ENCODE measurements at places on chromosomes 5 and 9. TPM values are rescaled to one million over a fixed set of nuclear protein-coding genes. Genes with fewer than 3 reads are reported as not detected.
A peak's percentile ranks its signal among the peaks of the same experiment; 100 is the strongest.

Gene ARSI
- total RNA-seq = 0.06 TPM

Gene HMCN2
- total RNA-seq = 2.0 TPM

Gene PARP8
- total RNA-seq = 9.3 TPM

Gene GFI1B
- 0.39 TPM for total RNA-seq

Gene CCDC69
- 13.2 TPM for total RNA-seq

Gene IFNA13
- total RNA-seq = not detected

Gene TAF11L5
- not detected for total RNA-seq

Gene TRIP13
- total RNA-seq = 0.34 TPM

DNA sequence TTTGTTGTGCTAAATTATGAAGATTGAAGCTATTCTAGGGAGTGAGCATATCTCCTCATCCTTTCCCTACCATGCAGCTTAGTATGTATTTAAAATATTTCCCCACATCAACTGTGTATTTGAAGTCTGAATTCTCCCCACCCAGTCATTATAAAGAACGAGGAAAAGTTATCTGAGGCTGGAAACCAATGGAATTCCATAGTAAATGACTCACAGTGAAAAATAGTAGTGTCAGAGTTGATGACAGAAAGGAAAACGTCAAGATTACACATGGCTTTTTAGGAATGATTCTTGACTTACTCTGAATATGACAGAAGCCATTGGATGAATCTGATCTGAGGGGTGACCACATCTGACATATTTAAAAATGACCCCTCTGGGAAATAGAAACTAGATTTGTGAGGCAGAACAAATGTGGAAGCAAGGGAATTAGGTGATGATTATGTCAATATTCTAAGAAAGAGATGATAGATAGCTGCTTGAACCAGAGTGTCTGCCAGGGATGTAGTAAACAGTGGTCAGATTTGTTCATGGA, 1768.9 kb upstream of the CDH9 start:
- H3K4me1 ChIP-seq = no peaks in the 10 kb centered on the region
- DNase-seq = no peak
- H3K27me3 ChIP-seq = no peaks in the 10 kb centered on the region
- H3K4me3 ChIP-seq = no peak overlapping the region
- no peaks in the 10 kb centered on the region for H3K36me3 ChIP-seq

DNA sequence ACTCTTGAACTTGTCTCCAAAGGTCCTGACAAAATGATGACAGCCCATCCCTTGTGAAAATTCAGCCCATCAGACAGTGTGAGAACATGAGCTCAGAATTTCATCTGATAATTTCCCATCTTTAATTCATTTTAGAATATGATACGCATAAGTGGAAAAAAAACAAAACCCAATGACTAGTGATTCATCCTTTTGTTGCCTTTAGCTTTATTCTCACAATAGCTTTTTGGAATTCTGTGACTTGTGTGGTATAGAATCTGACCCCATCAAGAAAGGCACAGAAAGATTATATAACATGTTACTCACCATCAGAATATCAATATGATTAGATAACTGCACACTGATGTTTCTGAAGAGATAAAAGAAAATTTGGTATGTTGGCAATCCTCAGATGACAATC, 16.1 kb upstream of the TMED7 start:
- H3K4me1 ChIP-seq = peaks cover 20% of the 10 kb centered on the region
- no peaks in the 10 kb centered on the region for H3K27me3 ChIP-seq
- H3K36me3 ChIP-seq = no peaks in the 10 kb centered on the region
- H3K4me3 ChIP-seq = no peak overlapping the region
- H3K27ac ChIP-seq = no peak overlapping the region
- no peak for DNase-seq

DNA sequence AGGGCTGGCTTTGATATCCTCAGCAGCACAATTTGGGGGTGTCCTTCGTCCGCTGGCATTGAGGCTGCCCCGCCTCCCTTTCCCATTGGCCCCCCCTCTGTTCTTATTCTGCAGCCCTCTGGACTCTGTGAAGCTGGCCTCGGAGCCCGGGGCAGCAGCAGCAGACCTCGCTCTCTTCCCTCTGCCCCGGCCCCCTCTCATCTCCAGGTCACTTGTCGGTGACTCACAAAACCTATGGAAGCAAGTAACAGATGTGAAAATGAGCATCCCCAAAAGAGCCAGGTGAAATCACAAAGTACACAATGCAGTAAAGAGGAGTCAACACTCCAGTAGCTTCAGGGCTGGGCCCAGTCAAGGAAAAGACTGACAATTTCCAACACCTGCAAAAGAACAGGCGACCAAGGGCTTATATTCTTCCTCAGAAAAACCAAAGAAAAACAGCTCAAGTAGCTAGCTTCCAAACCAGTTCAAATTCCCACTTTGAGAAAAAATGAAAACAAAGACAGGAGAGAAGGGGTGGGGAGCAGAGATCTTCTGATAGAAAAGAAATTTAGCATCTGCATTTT, 97.5 kb downstream of the ZNF608 start:
- peak overlapping the region; percentile 20 for H3K27ac ChIP-seq

GRCh38 chr9:18699764-18700163, 225.8 kb downstream of the ADAMTSL1 start:
- no peak for DNase-seq
- no peaks in the 10 kb centered on the region for H3K36me3 ChIP-seq
- H3K4me1 ChIP-seq = no peaks in the 10 kb centered on the region
- no peak overlapping the region for H3K4me3 ChIP-seq
- H3K27me3 ChIP-seq = no peaks in the 10 kb centered on the region

DNA sequence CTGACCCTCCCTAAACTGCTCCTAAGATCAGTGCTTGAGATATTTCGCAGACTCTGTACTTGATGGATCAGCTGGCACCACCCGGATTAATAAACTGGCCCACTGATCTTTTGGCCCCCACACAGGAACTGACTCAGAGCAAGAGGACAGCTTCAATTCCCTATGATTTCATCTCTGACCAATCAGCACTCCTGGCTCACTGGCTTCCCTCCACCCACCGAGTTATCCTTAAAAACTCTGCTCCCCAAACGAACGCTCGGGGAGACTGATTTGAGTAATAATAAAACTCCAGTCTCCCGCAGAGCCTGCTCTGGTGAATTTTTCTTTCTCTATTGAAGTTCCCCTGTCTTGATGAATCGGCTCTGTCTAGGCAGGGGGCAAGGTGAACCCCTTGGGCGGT, 36.5 kb upstream of the CD180 start:
- no peaks in the 10 kb centered on the region for H3K36me3 ChIP-seq
- H3K27me3 ChIP-seq = no peaks in the 10 kb centered on the region
- no peak for DNase-seq
- H3K27ac ChIP-seq = no peak overlapping the region

DNA sequence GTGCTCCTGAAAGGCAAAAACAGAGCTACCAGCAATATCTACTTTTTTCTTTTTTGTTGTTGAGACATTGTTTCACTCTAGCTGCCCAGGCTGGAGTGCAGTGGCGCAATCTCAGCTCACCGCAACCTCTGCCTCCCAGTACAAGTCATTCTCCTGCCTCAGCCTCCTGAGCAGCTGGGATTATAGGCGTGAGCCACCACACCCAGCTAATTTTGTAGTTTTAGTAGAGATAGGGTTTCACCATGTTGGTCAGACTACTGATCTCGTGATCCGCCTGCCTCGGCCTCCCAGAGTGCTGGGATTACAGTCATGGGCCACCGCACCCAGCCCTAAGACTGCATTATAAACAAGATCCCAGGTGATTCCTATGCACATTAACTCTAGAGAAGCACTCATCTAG, 17.0 kb downstream of the PLPP1 start:
- no peaks in the 10 kb centered on the region for H3K4me1 ChIP-seq
- H3K27ac ChIP-seq = no peak overlapping the region
- no peak for DNase-seq
- no peaks in the 10 kb centered on the region for H3K27me3 ChIP-seq
- no peak overlapping the region for H3K4me3 ChIP-seq

DNA sequence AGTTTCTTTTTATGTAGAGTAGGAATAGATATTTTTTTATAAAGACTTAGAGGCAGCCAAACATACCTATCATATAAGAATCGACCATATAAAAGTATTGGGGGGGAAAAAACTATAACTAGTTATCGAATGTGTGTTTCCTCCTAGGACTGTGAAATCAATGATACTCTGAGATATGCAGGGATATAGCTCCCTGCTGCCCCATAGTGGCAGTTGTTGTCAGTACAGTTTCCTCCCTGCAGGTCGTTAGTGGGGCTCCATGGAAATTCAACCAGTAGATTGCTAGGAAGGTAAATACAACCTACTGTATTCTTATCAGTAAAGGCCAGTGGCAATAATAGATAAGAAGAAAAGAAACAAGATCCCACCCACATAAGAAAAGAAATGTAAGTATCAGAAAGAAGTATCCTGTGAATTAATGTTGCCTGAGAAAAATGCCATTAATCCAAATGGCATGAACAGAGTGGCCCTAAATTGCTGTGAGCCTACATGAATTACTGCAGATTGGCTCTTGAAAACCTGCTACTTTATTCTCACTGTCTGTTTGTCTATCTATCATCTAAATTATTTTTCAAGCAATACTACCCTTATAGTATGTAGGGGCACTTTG, 136.9 kb upstream of the FBN2 start:
- H3K36me3 ChIP-seq = no peaks in the 10 kb centered on the region
- H3K27ac ChIP-seq = no peak overlapping the region
- peak; percentile 28 for DNase-seq
- H3K27me3 ChIP-seq = no peaks in the 10 kb centered on the region
- H3K4me3 ChIP-seq = no peak overlapping the region

- H3K4me1 ChIP-seq = no peaks in the 10 kb centered on the region
- no peak overlapping the region for H3K4me3 ChIP-seq
- H3K27me3 ChIP-seq = no peaks in the 10 kb centered on the region
- H3K27ac ChIP-seq = no peak overlapping the region
- H3K36me3 ChIP-seq = no peaks in the 10 kb centered on the region
Observed at GRCh38 chr9:92747459-92748232, 17.0 kb downstream of the BICD2 start.

- DNase-seq = no peak
- no peak overlapping the region for H3K27ac ChIP-seq
- H3K4me3 ChIP-seq = no peak overlapping the region
Observed at GRCh38 chr9:1759009-1759408, 256.1 kb upstream of the SMARCA2 start.

DNA sequence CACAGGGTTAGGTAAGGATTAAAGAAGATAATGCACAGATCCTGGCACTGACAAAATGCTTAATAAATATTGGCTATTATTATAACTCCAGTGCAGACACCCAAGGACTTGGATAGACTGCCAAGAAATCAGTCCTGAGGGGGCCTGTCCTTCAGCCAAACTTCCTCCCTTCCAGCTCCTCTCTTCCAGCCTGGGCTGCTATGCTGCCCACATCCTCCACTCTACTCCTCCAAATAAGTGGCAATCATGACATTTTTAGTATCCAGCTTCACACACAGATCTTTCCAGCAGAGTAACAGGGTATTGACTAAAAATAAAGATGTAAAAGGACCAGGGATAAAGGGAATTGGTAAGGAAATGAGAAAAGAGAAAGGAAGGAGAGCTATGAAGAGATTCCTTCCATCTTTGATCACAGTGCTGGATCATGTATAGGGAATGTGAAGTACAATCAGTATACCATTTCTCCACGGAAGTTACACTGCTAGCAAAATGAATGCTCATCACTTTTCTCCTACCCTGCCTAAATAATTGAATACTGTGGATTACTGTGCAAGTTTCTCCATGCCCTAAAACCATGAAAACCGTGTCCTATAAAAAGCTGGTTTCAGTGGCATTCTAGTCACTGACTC, 136.0 kb upstream of the OSMR start:
- no peaks in the 10 kb centered on the region for H3K36me3 ChIP-seq
- H3K27ac ChIP-seq = no peak overlapping the region
- DNase-seq = no peak
- H3K27me3 ChIP-seq = no peaks in the 10 kb centered on the region
- no peaks in the 10 kb centered on the region for H3K4me1 ChIP-seq

GRCh38 chr5:82754759-82755158, 322.4 kb downstream of the TMEM167A start:
- no peaks in the 10 kb centered on the region for H3K36me3 ChIP-seq
- H3K4me3 ChIP-seq = no peak overlapping the region
- no peaks in the 10 kb centered on the region for H3K4me1 ChIP-seq
